ENCODE measurements at places on chromosomes 7 and 10. TPM values are rescaled to one million over a fixed set of nuclear protein-coding genes. Genes with fewer than 3 reads are reported as not detected.

- peak; percentile 57 for DNase-seq
These were observed 233.1 kb upstream of the IGFBP3 start for GRCh38 chr7:46153951-46154787.

- no peak for DNase-seq
These were observed 290.3 kb downstream of the TNS3 start for GRCh38 chr7:47291461-47292081.

DNA sequence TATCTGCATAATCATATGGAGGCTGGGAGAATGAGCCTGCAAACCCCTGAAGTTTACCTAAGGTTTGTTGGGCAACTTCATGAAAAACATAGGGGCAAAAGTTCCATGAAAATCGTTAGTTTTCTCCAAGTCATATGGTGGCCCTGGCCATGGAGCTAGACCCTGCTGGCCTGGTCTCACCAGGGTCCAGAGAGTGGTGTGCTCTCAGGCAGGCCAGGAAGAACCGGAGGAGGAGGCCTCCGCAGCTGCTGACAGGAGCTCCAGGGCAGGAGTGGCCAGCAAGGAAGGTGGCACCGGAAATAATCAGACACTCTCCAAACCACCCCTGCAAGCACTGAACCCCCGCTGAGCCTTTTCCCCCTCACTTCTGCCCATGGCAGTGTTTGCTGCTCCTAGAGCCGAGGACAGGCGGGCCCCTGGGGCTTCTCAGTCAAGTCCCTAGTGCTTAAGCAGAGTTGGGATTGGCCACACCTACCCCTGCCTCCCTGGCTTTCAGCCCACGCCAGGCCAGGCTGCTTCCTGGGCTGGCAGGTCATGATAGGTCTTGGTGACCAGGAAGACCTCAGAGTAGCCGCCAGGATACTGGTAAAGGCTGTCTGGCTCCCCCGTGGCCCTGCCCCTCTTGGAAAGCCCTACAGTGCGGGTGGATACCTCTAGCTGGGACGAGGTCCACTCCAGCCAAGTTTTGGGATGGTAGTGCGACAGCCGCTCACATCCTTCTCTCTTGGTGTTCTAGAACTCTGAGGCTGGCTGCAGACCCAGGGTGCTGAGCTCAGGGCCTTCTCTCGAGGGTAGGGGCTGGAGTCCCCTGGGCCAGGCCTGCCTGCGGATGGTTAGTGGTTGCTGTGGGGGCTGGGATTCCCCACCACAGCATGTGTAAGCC is 242.8 kb downstream of the MGMT start:
- no peak for DNase-seq

DNA sequence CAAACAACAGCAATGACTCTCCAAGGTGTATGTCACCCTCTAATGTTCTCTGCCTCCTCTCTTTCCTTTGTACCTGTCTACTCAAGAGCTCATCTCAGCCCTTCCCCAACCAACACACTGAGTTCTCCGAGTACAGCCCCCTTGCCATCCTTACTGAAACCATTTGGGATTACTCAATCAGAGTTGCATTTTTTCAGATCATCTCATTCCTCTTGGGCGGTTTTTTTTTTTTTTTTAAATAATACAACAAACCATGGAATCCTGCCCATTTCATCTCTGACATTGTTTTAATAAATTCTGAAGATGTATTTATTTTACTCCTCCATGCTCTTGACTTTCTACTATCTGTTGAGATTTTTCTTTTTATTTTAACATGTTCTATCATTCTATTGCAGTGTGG is 4.2 kb upstream of the CREB3L2 start:
- no peak for DNase-seq

- no peak for DNase-seq
These were observed 285.6 kb downstream of the PRPF18 start for GRCh38 chr10:13872411-13872810.

Gene WDFY4
- total RNA-seq: 0.53 TPM

Gene C1GALT1
- 31.4 TPM for total RNA-seq

DNA sequence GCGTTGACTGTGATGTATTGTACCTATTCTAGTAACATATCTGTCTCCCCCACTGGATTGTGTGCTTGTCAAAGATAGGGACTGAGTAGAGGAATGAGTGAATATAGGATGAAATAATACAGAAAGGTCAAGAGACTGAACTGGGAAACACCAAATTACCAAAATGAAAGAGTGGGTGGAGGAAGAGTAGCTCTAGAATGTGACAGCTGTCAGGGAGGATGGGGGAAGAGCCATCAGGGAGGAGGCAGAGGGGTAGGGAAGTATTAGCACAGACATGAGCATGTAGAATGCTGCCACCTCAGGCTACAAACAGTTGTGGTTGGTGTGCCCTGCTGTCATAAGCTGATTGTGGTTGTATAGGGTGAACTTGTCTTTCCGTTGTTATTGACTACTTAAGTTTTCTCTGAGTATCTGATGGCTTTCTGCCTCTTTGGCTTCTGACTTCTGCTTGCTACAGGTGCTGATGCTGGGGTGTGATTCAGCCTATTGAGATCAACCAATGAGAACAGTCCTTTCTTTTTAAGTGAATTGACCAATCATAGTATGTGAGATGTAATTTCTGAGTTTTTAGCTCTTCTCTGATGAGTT is 5.6 kb downstream of the CCSER2 start:
- no peak for DNase-seq

DNA sequence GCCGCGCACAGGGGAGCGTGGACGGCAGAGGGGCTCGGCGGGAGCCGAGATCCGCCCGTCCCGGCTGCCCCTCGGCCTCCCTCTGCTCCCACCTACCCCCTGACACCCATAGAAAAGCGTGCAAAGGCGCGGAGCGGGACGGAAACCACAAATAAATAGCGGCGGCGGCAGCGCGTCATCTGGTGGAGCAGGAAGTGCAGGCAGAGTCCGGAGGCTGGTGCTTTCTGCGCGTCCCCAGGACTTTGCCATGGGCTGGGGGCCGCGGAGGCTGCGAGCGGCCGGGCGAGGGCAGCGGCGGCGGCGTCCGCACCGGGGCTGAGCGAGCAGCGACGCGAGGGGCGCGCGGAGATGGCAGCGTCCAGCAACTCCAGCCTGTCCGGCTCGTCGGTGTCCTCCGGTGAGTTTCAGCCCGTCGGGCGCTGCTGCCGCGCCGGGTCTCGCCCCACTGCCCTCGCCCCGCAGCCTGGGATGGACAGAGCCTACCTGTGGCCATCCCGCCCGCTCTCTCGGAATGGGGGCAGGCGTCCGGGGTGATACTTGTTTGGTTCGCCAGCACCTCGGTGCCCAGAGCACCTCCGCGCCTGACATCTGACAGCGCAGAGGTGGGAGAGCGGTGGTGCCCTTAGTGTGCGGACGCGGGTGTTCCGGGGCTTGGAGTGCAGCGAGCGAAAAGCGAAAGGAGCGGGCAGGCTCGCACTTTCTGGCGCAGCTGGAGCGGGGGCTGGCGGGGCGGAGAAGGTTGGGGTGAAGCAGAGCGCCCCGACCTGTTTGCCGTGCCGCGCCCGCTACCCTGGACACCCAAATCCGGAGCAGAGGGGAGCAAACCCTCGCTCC is at the start of gene CHN2:
Gene CHN2 (plus strand): TSS at position 182 of the 834 bp plus-strand sequence.
- peak; percentile 47 for DNase-seq

GRCh38 chr10:132631338-132631735 is 93.8 kb downstream of the INPP5A start:
- DNase-seq: no peak

- DNase-seq: no peak
These were observed 410.1 kb downstream of the SUGCT start for GRCh38 chr7:40544871-40545303.

DNA sequence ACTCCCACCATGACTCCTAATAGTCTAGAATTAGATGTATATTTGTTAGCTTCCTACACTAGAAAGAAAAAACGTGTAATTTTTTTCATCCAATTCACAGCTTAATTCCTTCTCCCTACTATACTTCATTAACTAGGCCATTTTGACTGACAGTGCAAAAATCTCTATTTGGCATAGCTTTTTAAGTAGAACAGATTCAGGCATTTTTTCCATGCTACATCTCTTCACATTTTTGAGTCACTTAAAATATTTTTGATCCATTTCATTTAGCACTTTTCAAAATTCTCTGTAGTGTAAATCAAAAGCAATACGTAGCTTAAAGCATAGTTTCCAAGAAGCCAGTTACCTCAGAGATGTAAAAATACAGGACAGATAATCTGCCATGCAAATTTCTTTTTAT is 391.1 kb upstream of the NPVF start:
- no peak for DNase-seq

- DNase-seq: no peak
These were observed 17.5 kb downstream of the ADRB1 start for GRCh38 chr10:114061148-114061547.

DNA sequence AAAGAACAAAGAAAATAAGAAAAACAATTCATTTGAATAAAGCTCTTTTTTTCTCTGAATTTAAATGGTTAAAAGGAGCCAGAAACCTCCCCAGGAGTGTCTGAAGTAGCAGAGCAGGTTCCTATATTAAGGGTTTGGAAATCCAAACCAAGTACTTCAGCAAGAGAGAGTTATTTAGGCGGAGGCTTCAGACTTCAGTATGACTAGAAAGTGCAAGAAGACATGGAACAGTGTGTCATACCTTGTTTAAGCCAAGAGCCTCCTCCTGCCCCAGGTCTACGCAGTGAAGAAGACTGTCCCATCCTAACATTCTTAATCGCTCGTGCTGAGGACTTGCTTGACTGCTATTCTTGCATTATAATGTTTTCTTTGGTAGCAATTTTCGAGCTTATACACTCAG is 51.3 kb downstream of the ODAD2 start:
- no peak for DNase-seq

DNA sequence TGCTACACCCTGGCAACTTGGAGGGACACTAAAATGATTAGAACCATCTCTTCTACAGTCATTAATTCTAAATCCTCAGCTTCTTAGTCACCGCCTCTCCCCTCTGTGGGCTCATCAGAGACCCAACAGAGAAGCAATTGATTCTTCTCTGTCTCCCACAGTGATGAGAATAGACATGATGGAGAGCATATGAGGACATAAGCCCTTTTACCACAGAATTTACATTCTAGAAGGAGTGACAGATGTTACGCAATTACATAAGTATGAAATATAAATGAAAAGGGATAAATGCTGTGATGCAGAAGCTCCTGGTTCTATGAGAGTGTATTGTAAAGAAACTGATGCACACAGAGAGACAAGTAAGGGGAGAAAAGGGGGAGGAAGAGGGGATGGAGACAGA is 18.1 kb upstream of the ABCB5 start:
- DNase-seq: no peak

DNA sequence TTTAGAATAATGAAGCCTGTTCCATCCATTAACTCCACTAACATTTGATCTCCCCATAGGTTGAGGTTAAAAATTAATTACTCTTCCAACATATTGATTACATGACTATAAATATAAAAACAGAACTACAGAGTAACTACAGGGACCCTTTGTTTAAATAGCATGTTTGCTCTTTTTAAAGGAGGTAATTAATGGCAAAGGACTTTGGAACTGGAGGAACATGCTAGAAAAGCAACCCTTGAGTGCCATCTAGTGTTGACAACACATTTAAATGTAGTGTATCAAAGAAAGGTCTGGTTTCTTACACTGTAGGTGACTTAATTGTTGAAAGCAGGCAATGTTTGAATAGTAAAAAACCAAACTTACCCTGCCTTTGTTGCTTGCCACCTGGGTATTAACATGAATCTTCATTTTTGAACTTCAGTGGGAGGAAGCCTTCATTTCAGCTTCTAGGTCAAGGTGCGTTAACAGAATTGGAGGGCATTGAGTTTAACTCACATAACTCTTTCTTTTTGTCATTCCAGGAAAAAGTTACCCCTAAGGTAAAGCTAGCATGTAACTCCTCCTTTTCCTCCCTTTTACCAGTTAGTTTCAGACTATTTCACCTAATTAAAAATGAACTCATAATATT is 52.6 kb upstream of the CAPZA2 start:
- no peak for DNase-seq

Gene UCMA
- not detected for total RNA-seq

DNA sequence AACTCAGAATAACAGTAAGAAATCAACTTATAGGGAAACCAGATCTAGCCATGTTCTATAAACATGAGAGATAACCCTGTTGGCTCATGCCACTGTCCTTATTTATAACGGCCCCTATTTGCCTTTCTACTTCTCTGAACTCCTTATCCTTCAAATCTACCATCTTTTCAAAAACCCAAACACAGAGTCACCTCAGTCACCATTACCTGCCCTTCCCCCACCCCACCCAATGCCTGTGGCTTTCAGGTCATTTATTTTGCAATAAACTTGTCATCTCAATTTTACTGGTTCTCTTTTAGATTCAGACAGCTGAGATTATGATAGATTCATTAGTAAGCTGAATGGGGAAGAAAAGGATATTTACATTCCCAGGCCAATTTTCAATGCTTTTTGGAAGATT is 53.6 kb downstream of the KMT2C start:
- DNase-seq: no peak

GRCh38 chr7:92052159-92052558 is 82.1 kb downstream of the CYP51A1 start:
- DNase-seq: no peak

Measured in Peyer's patch (tissue), 4 donors.